Stimulated activated naive B cell treated with anti-CD40 and anti-IgM and Interleukin-4, amounts not matched to agents 10 μg/mL and 1 μg/mL and 100 μg/mL, for 72 hours (primary cell): ENCODE measurements at places on chromosomes 5 and 9.
A peak's percentile ranks its signal among the peaks of the same experiment; 100 is the strongest.

DNA sequence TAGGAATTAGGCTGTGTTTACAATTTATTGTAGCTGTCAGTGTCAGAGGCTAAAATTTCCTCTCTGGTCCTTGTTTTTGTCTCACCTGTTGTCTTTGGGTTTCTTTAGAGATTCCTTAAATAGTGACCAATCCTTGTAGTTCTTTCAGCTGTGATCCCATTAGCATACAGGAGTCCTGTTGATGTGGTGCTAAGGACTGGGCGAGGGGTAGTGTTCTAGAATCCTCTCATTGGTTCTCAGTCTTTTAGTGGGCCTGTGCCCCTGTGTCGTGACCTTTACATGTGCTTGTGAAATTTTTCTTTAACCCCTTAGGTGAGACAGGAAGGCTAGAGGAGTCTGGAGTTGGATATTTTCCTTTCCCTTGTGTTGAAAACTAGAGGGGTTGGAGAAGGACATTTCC, 51.2 kb downstream of the ZNF618 start:
- DNase-seq: no peak

DNA sequence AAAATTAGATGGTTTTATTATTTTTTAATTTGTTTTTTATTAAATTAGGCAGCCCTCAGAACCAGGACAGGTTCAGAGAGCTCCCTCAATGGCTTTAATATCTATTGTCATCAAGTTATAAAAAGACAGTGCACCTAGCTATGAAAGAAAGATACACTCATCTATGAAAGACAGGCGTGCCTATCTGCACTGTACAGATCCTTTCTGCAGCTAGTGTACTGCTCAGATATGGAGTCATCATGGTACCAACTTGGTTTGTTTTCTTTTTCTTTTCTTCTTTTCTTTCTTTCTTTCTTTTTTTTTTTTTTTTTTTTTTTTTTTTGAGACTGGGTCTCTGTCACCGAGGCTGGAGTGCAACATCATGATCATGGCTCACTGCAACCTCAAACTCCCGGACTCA, 54.8 kb upstream of the GPBP1 start:
- no peak for DNase-seq

DNA sequence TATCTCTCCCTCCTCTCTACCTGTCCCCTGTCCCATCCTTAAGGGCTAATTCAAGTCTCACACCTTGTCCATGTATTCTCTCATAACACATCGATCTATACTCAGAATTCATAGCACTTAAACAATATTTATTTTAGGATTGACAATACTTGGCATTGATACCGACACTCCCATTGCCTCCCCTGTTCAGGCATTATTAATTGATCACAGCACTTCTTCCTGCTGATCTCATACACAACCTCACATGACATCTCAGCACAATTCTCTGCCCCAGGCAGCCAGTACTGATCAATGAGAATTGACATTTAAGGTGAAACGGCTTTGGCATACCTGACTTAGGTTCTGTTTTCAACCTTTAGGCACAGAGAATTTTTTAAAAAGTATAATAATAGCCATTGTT, 582.4 kb upstream of the BRINP1 start:
- DNase-seq: no peak

GRCh38 chr5:33336891-33337636, 103.7 kb upstream of the TARS1 start:
- DNase-seq: no peak

DNA sequence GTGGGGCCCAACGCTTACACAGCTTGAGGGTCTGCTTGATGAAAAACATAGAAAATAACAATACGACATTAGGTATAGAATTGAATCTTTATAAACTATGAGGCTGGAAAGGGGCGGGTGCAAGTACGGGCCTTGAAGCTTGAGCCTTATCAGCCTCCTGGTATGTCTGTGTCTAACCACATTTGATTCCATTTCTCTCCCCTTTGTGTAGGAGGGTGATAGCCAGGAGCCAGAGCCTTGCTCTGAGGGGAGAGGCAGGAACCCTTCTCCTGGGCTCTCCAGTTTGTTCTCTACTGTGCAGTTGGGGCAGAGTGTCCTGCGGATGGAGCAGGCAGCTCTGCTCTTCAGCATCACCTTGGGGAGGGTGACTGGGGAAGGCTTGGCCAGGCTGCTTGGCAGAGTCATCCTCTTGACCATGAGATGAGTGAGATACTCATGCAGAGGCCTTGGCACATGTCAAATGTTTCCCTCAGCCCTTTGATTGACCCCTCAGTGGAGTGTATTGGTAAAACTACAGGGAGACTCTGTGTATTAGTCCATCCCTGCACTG, 153.5 kb downstream of the SEMA6A start:
- no peak for DNase-seq

- DNase-seq: no peak
Observed at GRCh38 chr5:42572313-42572712, 149.1 kb downstream of the GHR start.

DNA sequence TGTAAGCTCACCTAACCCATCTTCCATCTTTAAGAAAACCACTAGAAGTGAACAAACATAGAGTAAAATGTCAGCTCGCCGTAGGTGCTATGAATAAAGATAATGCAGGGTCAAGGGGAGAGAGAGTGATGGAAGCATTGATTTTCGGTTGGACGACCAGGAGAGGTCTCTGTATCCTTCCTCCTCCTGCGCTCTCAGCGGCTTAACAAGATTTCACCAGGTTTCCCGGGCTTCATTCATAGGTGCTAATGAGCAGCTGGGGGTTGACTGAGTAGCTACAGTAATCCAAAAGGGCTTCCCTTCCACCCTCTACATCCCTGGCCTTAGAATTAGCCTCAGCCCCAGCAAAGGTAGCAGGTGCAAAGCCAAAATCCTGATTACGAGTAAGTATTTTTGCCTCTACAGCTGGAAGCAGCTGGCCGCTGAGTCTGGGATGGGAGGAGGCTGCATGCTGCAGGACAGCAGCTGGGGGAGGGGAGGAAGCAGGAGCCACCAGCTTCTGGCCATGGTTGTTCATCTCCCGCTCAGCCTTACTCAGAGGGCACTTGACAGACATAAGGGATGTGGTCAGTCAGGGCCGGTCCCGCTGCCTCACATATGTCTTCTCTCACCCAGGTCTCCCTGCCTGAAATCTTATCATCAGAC, 112.0 kb upstream of the IL12B start:
- no peak for DNase-seq

DNA sequence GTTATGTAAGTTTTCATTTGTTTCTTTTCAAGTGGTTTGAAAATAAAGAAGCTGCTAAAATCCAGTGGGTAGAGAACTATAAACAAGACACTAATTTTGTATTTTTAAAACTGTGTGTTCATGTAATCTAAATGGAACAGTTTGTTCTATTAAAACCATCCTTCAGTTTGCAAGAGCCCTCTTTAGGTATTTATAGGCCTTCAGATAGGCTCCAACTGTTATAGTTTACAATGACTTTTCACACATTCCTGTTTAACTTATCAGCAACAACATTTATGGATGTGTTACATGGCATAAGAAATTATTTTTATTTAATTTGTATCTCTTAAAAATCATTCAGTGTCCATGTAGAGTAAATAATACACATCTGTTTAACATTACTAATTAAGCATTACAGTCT, 126.7 kb upstream of the SLCO6A1 start:
- no peak for DNase-seq

DNA sequence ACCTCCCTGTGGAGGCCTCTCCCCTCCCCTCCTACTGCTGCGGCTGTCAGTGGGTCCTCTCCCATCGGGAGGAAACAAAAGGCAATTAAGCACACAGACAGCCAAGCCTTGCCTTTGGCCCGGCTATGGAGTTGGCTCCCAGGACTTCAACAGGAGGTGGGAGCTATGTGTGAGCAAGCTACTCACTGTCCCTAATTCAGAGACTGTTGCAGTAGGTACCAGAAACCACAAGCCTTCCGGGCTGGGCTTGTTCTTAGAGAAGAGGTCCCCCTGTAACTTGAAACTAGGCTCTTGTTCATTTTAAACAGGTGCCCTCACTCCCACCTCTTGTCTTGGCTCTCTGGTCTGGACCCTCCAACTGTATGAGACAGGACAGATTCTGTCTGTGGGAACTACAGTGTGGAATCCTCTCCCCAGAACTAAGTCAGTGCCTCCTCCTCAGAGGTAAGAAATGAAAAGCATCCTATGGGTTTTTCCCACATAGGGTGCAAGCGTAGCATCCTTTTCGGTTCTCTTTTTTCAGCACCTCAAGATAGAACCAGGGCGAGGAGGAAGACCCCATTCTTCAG, 561.1 kb downstream of the EBF1 start:
- DNase-seq: peak; percentile 28

DNA sequence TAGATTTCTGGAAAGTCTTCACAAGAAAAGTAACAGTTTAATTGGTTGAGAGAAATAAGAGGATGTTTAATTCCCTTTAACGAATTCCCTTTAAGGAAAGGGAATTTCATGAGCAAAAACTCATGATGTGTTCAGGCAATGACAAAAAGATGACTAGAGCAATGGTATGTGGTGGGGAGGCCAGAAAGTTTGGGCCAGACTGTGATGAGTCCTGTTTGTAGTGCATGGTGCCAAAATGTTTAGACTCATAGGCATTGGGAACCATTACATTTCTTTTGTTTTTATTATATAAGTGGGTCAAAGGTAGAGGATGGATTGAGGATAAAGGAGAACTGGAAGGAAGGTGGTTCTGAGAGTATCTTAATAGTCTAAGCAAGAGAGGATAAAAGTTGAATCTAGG, 10.9 kb downstream of the CNTRL start:
- no peak for DNase-seq

- DNase-seq: no peak
Observed at GRCh38 chr5:53302529-53302928, 177.9 kb upstream of the FST start.

GRCh38 chr5:69043655-69043996, 50.2 kb upstream of the SLC30A5 start:
- DNase-seq: no peak

GRCh38 chr9:13377171-13377925, 97.9 kb upstream of the MPDZ start:
- no peak for DNase-seq

- DNase-seq: no peak
Observed at GRCh38 chr9:13146840-13147239, 132.7 kb downstream of the MPDZ start.

GRCh38 chr5:112907166-112907631, 14.8 kb downstream of the REEP5 start:
- DNase-seq: no peak

GRCh38 chr9:93905473-93906133, 49.6 kb downstream of the BARX1 start:
- no peak for DNase-seq

GRCh38 chr5:113488645-113489184, 462 bp upstream of the MCC start:
- no peak for DNase-seq

DNA sequence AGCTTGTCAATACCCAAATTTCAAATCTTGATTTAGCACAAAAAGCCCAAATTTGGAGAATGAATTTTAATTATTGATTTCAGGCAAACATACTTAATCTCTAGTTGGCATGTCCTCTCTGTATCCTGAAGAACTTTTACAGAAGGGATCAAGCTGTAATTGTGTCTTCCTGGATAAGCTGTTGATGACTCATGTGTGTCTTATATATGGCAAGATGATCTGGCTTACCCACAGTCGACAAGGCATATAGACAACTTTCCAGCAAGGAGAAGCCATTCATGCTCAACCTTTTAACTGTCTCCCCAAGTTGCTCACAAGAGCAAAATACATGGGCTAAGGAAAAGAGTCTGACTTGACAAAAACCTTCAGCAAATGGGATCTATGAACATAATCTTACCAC, 112.5 kb upstream of the SLCO6A1 start:
- no peak for DNase-seq

- no peak for DNase-seq
Observed at GRCh38 chr5:167104351-167104750, 1187.1 kb upstream of the WWC1 start.

GRCh38 chr9:72539824-72540347, 18.5 kb downstream of the TMC1 start:
- no peak for DNase-seq

DNA sequence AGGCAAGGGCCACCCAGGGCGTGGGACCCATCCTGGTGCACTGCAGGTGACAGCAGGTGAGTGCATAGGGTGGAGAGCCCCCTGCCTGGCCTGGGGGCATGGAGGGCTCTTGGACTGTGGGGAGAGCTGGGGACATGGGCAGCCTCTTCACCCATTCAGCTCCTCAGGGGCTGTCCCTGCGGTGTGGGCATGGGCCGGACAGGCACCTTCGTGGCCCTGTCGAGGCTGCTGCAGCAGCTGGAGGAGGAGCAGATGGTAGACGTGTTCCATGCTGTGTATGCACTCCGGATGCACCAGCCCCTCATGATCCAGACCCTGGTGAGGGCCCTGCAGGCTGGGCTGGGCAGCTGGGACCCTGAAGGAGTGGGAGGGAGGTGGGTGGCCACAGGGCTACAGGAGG, 20.4 kb upstream of the SPTLC1 start:
- DNase-seq: no peak

DNA sequence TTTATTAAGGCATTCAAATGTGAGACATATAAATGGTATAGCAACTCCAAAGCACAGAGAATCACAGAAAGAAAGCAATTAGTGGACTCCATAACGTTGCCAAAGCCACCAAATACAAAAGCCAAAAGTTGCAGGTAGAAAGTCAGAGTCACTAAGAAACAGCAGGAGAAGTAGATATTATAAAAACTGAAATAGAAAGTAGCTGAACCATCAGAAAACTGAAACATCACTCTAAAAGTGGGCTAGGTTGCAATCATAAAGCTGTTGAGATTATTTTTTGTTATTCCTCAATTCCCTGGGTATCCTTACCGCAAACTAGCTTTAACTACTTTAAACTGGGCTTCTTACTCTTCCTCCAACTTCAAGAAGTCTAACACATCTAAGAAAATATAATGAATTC, 108.1 kb upstream of the ARRDC3 start:
- DNase-seq: no peak

- DNase-seq: no peak
Observed at GRCh38 chr9:135275571-135276289, 188.3 kb downstream of the OLFM1 start.

DNA sequence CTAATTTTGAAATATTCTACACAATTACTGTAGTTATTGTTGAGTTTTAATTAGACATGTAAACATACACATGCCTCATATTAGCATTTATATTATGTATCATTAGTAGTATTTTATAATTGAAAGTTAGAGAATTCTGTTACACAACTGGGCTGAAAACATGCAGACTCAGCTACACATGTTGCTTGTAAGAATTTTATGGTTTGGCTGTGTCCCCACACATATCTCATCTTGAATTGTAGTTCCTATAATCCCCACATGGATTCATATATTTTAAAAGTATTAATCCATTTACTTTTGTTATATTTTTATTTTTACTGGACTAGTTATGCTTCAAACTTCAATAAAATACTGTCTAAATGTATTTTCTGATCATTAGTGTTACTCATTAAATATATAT, 2075.3 kb upstream of the C9orf72 start:
- DNase-seq: no peak
